Esophagus squamous epithelium (tissue), 5 donors: ENCODE measurements at places on chromosomes 4 and X. TPM values are rescaled to one million over a fixed set of nuclear protein-coding genes. Genes with fewer than 3 reads are reported as not detected.

GRCh38 chr4:89039730-89040338 is 17.2 kb downstream of the FAM13A start:
- H3K27ac ChIP-seq: no peak overlapping the region
- no peaks in the 10 kb centered on the region for H3K4me1 ChIP-seq
- H3K36me3 ChIP-seq: no peaks in the 10 kb centered on the region
- no peak for DNase-seq
- no peak overlapping the region for H3K4me3 ChIP-seq

APLN gene
- 0.49 TPM for total RNA-seq

- no peaks in the 10 kb centered on the region for H3K4me1 ChIP-seq
- no peaks in the 10 kb centered on the region for H3K27me3 ChIP-seq
Observed at GRCh38 chr4:13966231-13967195, 339.0 kb upstream of the BOD1L1 start.

HTN1 gene
- total RNA-seq: not detected

GRCh38 chr4:41282366-41282765 is 25.6 kb downstream of the UCHL1 start:
- H3K4me3 ChIP-seq: no peak overlapping the region
- no peaks in the 10 kb centered on the region for H3K4me1 ChIP-seq
- no peak for DNase-seq
- no peaks in the 10 kb centered on the region for H3K36me3 ChIP-seq
- H3K27me3 ChIP-seq: no peaks in the 10 kb centered on the region
- no peak overlapping the region for H3K27ac ChIP-seq

DNA sequence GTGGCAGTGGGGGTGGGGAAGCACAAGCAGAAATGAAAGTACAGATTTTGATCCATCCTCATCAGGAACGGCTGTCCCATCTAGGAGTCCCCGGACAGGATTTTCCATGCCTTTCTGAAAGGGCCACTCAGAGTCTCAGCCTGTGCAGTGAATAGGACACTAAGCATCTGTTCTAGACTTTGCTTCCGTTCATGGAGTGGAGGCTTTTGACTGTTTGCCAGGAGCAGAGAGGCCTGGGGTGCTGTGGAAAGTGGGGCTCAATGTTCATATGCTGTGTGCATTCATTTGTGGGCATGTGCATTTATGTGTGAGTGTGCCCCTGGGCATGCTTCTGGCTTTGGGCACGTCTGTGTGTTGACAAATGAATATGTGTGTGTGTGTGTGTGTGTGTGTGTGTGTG is 25.6 kb upstream of the MAMLD1 start:
- H3K27me3 ChIP-seq: no peaks in the 10 kb centered on the region
- H3K36me3 ChIP-seq: no peaks in the 10 kb centered on the region
- DNase-seq: no peak
- H3K4me1 ChIP-seq: no peaks in the 10 kb centered on the region
